ENCODE measurements at places on chromosomes 11 and 22.

DNA sequence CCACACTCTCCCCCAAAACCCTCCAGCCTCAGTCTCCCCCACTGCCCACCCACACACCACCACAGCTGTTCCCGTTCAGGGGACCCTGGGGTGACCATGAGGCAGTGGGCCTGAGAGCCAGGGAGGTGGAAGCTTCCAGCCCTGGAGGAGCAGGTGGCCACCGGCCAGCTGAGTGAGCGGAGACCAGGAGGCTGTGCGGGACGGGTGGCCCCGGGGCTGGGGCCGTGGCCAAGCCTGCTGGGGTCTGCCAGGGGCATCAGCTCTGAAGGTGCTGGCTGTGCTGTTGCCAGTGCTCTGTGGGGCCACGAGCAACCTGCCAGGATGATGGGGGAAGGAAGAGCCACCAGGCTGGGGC lies 26.0 kb downstream of the OSBPL5 start:
- no peak for DNase-seq

DNA sequence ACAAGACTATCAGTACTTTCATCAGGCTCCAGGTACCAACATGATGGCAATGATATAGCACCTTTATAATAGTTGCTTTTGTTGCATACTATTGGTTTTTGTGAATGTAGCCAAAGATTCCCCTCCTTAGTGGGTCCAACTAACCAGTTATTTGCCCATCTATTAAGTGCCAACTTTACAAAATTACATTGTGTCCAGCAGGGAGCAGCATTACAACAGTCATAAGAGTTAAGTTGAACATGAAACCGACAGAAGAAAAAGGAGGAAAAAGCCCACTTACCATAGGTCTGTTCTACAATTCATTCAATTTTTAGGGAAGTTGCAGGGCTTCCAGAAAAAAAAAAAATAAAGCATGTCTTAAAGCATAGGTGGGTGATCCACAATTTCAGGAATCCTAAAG lies 21.6 kb downstream of the IMMP1L start:
- DNase-seq = no peak

DNA sequence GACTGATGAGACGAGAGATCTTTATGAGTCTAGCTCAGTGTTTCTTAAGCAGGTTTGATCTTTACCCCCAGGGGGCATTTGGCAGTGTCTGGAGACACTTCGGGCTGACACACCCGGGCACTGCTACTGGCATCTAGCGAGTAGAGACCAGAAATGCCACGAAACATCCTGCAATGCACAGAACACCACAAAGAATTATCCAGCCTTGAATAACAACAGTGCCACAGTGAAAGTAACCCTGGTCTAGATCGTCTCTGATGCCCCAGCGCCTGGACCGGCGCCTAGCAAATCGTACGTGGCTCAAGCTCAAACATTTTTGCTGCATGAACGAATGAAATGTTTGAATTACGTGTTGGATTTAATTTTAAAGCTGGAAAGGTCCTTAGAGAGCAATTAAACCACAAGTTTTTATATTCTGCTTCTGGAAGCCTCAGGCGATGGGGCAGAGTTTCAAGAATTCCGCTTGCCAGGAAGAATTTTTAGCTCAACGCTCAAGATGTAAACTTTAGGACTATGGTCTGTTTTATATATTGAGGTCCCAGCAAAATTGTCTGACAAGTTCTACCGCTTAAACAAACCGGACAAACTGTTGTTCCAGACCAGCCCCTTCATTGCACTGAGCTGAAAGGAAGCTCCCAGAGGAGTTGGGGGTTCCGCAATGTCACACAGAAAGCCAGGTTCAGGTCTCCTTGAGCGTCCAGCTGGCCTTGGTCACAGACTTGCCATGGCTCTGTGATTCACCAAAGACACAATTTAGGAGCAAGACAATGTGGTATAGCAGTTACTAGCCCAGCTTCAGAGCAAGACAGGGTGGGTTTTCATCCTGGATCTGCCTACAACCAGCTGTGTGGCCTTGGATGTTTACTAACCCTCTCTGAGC lies 44.2 kb upstream of the SMTN start:
- no peak for DNase-seq

GRCh38 chr11:727859-728748 lies 19.2 kb upstream of the TALDO1 start:
- DNase-seq = peak; percentile 86

GRCh38 chr11:128196235-128196634 lies 391.1 kb downstream of the ETS1 start:
- DNase-seq = no peak

DNA sequence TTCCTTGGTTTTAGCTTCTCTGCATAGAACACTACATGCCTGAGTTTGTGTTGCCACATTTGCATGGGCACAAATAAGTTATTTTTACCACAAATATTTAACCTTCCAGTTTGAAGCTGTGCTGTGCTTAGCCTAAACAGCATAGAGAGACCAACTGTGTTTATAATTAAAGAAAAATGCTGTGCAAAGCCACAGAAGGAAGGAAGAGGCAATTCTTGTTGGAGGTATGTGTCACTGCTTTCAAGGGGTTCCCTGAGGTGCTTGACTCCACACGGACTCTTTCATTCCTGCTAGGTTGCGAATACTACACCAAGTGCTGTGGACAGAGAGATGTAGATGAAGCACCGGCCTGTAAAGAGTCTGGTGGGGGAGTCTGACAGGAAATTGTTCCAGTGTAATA lies 47.6 kb upstream of the OLFML1 start:
- DNase-seq = no peak

DNA sequence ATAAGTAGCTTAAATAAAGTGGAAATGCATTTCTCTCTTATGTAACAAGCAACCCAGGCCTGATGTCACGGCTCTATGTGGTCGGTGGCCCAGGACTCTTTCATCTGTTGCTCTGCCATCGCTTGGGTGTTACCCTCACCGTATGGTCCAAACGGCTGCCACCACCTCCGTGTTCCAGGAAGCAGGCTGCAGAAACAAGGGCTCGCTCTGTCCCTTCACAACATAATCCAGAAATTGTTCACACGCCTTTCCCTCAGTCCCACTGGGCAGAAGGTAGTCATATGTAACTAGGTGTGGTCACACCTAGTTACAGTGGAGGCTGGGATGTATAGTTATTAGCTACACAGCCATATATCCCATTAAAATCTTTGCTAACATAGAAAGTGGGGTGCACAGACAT lies 421.0 kb downstream of the SOX6 start:
- no peak for DNase-seq

GRCh38 chr11:42249956-42250355 lies 790.5 kb upstream of the LRRC4C start:
- no peak for DNase-seq

DNA sequence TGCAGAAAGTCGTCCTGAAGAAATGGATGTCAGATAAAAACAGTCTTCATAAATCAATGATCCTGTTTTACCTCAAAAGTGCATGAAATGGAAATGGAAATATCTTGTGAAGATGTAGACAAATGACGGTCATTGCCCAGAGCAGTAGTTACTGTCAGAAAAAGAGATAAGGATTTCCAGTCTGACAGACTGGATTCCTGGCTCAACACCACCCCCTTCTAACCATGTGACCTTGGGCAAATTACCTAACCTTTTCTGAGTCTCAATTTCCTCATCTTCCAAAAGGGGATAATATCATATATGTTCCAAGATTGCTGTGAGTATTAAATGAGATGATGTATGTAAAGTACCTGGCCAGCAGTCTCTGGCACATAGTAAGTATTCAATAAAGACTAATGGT lies 32.9 kb upstream of the EHF start:
- no peak for DNase-seq

DNA sequence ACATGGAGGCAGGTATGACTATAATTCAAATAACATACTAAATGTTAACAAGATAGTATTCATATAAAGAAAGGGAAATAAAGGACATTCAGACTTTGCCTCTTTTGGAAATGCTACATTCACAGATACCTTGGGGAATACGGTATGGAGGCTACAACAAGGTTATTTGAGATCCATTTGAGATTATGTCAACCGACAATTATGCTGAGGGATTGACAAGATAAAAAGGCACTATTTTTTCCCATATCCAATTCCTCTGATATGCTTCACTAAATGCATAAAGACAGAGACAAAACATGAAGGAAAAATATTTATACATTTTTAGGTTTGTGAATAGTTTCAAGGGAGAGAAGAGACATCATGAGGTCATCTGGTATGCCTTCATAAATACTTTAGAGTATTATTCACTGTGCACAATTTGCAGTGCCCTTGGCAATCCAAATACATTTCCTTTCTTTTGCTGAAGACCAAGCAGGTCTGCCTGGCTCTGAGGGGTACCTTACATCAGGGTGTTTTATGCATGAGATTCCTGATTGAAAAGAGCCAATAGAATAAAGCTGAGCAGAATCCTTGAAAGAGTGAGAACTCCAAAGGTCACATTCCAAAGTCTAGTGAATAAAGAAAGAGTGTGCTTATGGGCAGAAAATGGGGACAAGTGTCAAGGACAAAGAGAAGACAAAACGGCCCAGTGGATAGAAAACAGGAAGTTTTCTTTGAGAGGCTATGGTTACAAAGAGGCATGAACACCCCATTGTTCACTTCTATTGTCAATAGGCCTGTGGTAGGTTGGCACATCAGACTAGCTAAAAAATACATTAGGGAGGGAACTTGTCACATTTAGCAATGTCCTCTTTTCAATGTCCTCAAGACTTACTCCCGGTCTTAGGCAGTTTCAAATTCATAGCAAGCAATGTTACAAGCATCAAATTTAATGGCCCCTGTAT lies 455.8 kb downstream of the LRRC4C start:
- DNase-seq = no peak

DNA sequence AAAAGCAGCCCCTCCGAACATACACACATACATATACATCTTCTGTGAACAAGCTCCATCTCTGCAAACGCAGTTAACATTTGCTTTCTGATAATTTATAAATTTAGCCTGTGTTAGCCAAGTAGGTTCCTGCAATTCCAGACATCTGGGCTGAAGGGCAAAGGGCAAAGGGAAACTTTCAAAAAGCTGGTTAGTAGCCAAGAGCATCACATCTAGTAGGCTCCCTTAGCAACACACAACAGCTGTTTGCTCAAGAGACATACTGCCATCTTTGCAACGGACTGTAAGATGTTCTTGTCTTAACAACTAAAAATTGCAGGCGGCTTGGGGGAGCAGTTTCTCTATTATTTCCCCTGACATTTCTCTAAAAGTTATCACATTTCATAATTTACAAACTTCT lies 134.9 kb downstream of the RBFOX2 start:
- DNase-seq = no peak

- no peak for DNase-seq
Observed at GRCh38 chr11:73152861-73153483, 10.9 kb upstream of the FCHSD2 start.

DNA sequence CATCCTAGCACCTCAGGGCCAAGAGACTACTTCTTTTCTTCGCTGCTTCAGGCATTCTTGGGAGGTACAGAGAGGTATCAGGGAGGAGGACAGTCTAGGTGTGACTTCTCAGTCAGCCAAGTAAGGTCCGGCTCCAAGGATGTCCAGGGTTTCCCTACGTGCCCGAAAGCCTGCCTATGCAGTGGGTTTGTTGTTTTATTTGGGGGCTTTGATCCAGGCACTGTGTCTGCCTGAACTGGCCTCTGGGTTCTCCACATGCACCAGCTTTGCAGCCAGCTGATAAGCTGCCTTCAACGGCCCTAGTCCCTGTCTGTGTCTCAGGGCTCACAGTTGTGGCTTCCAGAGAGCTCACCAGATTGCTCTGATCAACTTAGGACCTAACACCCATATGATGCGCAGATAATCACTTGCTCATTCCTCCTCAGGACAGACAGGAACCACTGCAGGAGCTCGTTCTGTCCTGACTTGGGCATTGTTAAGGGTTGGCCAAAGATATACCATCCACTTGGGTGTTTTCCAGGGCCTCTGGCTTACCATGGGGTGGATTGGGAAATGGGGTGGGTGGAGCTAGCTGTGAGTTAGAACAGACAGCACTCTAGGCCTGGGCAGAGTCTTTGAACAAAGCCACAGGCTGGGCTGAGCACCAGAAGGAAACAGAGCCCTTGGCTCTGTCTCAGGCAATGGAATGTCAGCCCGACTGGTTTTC lies 45.5 kb upstream of the CRYBB3 start:
- peak; percentile 39 for DNase-seq

GRCh38 chr11:118524356-118524755 lies 2.9 kb upstream of the TTC36 start:
- DNase-seq = no peak

DNA sequence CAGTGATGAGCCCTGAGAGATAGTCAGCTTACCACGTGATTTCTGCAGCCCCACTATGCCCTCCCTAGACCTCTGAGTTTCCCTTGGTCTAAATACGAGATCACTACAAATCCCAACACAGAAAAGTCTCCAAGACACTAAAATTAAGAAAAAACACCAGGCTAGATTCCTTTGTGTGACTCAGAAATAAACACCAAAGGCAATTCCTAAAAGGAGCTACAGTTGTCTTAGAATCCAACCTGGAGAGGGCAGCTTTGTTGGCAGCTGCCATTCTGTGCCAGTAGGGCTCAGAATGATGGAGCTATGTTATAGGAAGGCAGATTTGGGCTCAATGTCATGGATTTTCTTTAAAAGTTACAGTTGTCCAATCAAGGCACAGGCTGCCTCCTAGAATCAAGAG lies 37.1 kb upstream of the HMGXB4 start:
- DNase-seq = no peak

DNA sequence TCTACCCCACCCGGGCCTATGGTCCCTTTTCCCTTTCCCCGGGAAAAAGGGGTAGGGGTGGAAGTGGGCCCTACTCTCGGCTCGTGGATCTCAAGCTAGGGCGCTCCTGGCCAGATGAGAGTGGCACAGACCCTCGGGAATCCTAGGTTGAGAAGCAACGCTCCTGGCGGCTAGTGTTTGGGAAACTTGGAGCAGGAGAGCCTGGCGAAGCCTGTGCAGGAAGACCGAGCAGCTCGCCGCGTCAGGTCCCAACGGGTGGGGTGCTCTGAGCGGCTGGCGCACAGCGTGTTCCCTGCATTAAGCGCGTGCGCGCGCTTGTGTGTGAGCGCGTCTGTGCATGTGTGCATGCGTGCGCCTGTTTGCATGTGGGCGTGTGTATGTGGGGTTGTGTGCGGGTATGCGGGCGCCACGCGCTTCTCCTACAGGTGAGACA lies 7.1 kb upstream of the FLI1 start:
- DNase-seq = no peak

- no peak for DNase-seq
Observed at GRCh38 chr22:44151676-44152075, 29.0 kb upstream of the PARVG start.

Data from thoracic aorta (tissue), 2 donors.